T-helper 17 cell (primary cell): ENCODE measurements at places on chromosomes 6 and 20. TPM values are rescaled to one million over a fixed set of nuclear protein-coding genes. Genes with fewer than 3 reads are reported as not detected.

DNA sequence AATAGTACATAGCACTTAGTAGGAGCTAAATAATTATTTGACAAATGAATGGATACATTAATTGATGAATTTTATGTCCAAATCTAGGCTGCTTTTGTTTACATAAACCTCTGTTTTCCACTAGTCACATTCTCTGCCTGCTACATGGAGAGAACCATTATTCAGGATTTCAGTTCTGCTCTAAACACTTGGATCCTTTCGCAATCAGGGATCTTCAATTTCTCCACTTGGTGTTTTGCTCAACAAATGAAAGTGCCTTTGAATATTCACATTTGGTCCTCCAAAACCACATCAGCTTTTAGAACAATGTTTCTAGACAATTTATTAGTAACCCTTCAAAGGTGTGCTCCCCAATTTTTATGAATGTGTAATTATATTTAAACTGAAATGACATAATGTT lies 30.6 kb upstream of the HLA-DQB1 start:
- DNase-seq, result no peak

DNA sequence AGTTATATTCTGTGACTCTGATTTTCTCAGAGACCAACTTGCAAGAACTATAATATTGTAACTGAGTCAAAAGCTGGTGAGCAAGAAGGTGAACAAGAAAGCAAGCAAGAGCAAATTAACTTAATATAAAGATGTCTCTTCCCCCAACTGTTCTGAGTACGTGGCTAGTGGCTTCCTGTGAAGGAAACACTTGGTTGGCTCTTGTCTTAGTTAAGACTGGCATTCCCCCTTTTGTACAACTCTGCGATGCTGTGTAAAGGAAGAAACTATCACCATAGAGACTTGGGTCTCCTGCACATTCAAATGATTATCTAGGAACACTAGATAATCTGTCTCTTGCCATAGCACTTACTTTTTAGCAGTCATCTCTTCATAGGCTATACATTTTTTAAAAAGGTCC lies 47.3 kb upstream of the TNFAIP3 start:
- no peak for DNase-seq

- DNase-seq, result no peak
Observed at GRCh38 chr6:56848105-56848504, 106.8 kb upstream of the BEND6 start.

DNA sequence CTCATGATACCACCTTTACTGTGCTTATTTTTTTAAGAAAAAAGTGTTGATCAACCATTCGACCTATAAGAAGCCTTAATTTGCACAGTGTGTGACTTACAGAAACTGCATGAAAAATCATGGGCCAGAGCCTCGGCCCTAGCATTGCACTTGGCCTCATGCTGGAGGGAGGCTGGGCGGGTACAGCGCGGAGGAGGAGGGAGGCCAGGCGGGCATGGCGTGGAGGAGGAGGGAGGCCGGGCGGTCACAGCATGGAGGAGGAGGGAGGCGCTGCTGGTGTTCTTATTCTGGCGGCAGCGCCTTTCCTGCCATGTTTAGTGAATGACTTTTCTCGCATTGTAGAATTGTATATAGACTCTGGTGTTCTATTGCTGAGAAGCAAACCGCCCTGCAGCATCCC lies 15.6 kb upstream of the SLC22A1 start:
- no peak for DNase-seq

SLC52A3 gene
- not detected for total RNA-seq

IRF4 gene
- total RNA-seq, result 32.8 TPM

GRCh38 chr20:5279661-5280060 lies 37.1 kb downstream of the PROKR2 start:
- no peak for DNase-seq

DNA sequence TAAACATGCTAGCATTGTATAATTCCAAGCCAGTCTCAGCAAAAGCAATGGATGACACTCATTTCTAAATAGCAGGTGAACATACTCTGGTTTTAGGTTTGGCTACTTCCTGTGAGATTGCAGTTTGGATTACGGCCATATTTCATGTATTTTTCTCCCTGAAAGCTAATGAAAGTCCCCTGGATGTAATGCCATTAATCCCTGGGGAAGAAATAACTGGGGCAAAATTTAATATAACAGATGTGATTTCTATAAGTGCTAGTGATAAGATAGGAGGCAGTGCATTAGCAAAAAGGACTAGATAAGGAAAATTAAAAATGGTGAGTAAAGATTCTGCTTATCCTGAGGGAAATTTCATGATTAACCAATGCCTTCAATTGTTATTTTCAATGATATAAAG lies 238.2 kb downstream of the ADGRB3 start:
- no peak for DNase-seq

HUS1B gene
- 1.9 TPM for total RNA-seq

DNA sequence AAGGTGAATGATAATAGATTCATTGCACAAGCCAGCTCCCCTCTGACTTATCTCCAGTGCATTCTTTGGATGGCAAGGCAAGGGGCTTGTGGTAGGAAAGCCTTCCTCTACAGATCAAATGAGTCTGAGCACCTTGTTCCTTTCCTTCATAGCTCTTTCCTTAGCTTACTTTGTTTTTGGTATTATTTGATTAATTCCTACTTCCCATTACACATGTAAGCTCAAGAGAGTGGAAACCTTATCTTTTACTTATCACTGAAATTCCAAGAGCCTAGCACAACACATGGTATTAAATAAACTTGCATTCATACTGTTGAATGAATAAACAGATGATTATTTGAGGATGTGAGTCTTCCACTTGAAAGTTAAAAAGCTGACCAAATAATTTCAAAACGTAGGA lies 41.7 kb downstream of the FRK start:
- DNase-seq, result no peak

GRCh38 chr6:135209803-135210202 lies 28.7 kb downstream of the MYB start:
- DNase-seq, result no peak

DNA sequence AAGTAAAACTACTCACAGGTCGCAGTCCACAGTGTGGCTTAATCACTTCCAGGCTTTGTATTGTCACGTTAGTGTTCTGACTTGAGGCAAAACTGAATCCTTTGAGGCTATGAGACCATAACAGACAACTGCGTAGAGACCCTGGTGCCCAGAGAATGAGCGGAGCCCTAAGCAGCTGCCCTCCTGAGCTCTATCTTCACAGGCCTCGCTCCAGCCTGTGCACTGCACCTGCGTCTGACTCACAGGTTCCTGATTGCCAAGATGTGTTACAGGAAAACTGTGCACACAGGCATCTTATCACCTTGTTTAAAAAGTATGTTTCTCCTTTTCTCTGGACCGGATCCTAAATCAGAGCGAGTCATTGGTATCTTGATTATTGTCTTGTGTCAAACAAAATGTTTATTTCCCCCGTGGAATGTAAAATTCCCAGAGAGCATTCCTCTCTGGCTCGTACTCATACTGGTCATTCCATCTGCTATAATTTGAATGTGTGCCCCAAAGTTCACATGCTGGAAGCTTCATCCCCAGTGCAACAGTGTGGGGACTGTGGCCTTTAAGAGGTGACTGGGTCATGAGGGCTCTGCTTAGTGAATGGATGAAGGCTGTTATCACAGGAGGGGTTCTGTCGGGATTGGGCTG lies 25.7 kb downstream of the PRR18 start:
- DNase-seq, result no peak

RIN2 gene
- 1.0 TPM for total RNA-seq

DNA sequence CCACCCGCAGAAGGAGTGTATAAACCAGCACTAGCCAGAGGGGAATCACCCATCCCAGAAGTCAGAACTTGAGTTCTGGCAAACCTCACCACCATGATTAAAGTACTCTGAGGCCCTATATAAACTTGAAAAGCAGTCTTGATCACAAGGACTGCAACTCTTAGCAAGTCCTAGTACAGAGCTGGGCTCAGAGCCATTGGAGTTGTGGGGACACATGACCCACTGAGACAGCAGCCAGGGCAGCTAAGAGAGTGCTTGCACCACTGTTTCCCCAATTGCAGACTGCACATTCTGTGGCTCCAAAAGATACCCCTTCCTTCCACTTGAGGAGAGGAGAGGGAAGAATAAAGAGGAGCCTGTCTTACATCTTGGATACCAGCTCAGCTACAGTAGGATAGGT lies 4.7 kb upstream of the MCM9 start:
- DNase-seq, result no peak

DNA sequence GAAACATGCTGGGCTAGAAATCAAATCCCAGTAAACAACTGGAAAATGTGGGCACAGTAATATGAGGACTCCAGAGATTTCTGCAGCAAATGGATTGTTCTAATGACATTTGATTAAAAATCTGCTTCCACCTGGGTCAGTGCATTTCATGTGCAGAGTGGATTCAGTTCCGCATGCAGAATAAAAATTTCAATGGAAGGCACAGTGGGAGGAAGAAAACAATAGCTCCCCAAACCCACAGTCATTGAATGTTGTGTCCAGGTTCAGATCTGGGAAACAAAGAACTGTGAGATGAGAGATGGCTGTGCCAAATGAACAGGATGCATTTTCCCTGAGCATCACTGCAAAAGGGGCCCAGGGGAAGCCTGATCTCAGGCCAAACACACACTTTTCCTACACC lies 403.1 kb downstream of the BTBD9 start:
- DNase-seq, result no peak

- no peak for DNase-seq
Observed at GRCh38 chr6:169098116-169098515, 155.5 kb downstream of the THBS2 start.

GRCh38 chr6:74091136-74091793 lies 395.3 kb downstream of the CD109 start:
- DNase-seq, result no peak

DNA sequence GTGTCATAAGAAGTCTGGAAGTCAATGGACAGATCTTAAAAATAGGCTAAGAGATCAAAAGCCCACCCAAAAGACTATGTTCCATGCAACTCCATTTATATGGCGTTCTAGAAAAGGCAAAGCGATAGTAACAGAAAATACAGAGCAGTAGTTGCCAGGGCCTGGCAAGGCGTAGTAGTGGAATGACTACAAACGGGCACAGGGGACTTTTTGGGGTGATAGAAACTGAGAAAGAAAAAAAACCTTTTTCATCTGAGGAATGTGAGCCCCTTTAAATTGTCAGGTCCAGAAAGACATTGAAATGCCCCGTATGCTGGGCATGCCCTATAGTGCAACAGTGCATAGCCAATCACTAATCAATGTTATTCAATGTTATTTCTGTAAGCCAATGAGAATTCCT lies 47.2 kb upstream of the FAM50B start:
- DNase-seq, result no peak

DNA sequence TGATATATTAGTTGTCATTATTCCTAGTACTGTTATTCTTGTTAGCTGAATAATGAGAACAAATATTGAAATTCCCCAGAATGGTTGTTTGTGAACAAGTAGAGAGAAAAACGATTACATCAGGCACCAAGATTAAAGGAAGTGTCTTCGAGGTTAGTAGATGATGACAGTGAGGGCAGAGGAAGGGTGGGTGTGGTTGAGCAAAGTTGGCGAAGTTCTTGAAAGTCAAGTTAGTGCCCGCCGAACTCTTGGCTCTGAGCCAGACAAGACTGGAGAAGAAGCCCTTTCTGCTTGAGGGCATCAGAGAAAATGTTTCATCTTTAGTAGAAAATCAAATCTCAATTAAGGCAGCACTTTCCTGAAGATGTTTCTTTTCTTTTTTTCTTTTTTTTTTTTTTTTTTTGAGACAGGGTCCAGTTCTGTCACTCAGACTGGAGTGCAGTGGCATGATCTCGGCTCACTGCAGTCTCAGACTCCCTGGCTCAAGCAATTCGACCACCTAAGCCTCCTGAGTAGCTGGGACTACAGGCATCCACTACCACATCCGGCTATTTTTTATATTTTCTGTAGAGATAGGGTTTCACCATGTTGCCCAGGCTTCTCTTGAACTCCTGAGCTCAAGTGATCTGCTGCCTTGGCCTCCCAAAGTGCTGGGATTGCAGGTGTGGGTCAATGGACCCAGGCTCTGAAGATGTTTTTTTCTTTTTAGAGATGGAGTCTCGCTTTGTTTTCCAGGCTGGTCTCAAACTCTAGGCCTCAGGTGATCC lies 77.1 kb downstream of the SGK1 start:
- DNase-seq, result peak; percentile 78

SYTL3 gene
- total RNA-seq, result 28.9 TPM

ZNF292 gene
- total RNA-seq, result 88.3 TPM

- DNase-seq, result no peak
Observed at GRCh38 chr6:148720406-148720805, 26.4 kb upstream of the UST start.

PHACTR3 gene
- total RNA-seq, result not detected

DNA sequence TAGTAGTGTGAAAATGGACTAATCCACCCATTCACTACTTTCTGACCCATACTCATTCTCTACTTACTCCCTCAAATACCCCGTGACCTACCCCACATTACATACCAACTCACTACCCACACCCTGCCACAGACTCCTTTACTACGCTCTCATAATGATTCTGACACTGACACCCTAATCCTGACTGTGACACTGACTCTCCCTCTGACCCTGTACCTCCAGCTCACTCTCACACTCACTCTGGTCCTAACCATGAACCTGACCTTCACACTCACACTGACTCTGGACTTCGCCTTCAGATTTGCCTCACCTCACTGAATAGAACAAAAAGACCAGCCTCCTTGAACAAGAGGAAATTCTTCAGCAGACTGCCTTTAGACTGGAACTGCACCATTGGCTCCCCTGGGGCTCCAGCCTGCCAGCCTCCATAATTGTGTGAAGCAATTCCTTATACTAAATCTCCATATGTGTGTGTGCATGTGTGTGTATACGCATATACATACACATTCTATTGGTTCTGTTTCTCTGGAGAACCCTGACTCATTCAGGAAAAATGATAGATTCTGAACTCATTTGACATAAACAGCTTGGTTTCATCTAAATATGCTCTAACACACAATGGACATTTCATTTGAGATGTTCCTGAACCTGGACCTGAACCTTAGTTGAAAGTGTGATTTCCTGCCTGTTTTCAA lies 10.5 kb upstream of the ZNF343 start:
- DNase-seq, result no peak

- DNase-seq, result no peak
Observed at GRCh38 chr6:280775-281468, 11.4 kb upstream of the DUSP22 start.

- DNase-seq, result no peak
Observed at GRCh38 chr6:157281570-157281969, 41.7 kb downstream of the TMEM242 start.

- DNase-seq, result no peak
Observed at GRCh38 chr6:75870389-75870788, 121.3 kb downstream of the MYO6 start.

C4A gene
- 3.8 TPM for total RNA-seq

ZNF334 gene
- 0.21 TPM for total RNA-seq

GRCh38 chr20:36483209-36483918 lies 58.0 kb upstream of the MYL9 start:
- DNase-seq, result no peak

SEL1L2 gene
- total RNA-seq, result not detected
